ENCODE measurements at places on chromosomes 1 and 21. TPM values are rescaled to one million over a fixed set of nuclear protein-coding genes. Genes with fewer than 3 reads are reported as not detected.
A peak's percentile ranks its signal among the peaks of the same experiment; 100 is the strongest.

Gene LMX1A
- not detected for total RNA-seq

Gene DNALI1
- total RNA-seq: 5.0 TPM

Gene HCN3
- 0.72 TPM for total RNA-seq

Gene FCRL1
- not detected for total RNA-seq

Gene LRRC38
- total RNA-seq: 0.59 TPM

Gene ESPN
- total RNA-seq: not detected

Gene CYP4Z1
- 0.54 TPM for total RNA-seq

Gene MPL
- total RNA-seq: 0.47 TPM

Gene MINDY1
- 54.4 TPM for total RNA-seq

Gene RNU1-3
- total RNA-seq: 669 TPM

Gene AADACL3
- total RNA-seq: not detected

GRCh38 chr1:46362158-46362557 is 21.6 kb downstream of the NSUN4 start:
- no peak for DNase-seq

DNA sequence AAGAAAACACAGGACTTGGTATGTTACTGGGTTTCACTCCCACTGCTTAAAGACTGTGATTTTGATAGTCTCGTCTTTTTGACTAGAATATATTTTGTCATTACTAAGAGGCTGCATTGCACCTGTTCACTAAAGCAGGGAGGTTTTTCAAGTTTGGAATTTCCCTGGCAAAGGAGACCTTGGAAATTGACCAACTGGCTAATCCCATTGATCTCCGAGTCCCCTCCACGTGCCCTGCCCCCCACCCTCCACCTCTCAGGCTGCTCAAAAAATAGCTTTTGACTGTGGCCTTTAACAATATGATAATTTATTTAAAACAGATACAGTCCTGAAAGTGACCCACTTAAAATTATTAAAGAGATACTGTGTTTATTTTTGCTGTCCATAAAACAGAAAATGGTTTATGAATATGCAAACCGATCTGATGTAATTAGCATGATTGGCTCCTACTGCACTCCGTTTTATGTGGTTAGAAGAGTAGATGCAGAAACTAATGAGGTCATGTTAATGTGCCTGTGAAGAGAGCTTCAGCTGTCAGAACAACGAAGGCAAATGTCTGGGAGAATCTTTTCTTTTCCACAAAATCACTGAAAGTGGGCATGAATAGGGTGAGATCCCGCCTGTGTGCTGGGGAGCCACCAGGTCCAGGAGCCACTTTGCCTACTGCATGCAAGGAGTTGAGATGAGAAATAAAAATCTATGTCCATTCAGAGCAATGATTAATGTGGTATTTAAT is 361.5 kb downstream of the RRAGC start:
- no peak for DNase-seq

GRCh38 chr1:194042736-194043135 is 856.3 kb upstream of the B3GALT2 start:
- DNase-seq: no peak

GRCh38 chr1:19457607-19458006 is 27.7 kb downstream of the CAPZB start:
- DNase-seq: no peak

- no peak for DNase-seq
These were observed 10.9 kb downstream of the TCEANC2 start for GRCh38 chr1:54064299-54064698.

- peak; percentile 94 for DNase-seq
These were observed 8.7 kb upstream of the COL6A1 start for GRCh38 chr21:45972716-45973474.

DNA sequence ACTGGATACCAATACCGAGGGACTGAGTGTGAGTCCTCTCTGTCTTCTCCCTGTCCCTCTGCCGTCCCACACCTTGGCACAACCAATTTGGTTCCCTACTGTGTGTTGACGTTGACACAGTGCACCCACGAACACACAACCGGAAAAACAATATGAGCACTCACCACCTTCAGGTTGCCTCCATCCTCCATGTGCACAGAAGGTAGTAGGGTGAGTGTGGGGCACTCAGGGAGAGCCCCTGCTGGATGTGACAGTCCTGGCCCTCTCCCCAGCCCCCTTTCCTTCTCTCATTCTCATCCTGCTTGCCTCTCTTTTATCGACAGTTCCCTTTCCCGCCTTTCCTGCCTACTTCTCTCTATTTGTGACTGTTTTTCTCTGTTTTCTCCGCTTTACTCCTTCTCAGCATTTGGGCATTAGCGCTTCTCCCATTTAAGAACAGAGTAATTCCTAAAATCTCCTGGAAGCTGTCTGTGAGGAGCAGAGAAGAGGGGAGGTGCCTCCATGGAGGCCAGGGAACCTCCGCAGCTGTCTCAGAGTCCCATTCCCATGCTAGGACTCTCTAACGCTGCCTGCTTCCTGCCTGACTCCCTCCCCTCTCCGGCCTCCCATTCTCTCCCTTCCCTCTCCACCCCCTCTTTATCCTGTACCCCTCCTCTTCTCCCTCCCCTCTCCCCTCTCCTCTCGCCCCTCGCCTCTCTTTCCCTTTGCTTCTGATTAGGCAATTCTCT is 16.4 kb downstream of the CADM3 start:
- DNase-seq: no peak

- DNase-seq: no peak
These were observed 38.0 kb downstream of the ERG start for GRCh38 chr21:38460171-38460742.

DNA sequence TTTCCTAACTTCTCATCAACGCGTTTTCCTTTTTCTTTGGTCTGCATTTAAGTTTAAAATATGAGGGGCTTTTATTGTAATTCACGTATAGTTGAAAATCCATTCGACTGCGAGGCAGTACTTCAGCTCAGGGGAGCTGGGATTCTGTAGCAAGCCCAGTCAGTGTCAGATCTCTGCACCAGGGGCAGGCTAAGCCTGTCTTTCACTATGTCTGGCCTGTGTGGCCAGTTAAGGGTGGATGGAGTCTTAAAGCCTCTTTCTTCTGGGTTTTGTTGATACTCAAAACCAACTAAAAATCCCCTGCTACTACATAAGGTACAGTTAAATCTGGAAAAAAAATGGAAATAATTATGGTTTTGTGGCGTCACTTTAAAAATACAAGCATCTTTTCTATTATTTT is 124.7 kb downstream of the TYW3 start:
- no peak for DNase-seq

DNA sequence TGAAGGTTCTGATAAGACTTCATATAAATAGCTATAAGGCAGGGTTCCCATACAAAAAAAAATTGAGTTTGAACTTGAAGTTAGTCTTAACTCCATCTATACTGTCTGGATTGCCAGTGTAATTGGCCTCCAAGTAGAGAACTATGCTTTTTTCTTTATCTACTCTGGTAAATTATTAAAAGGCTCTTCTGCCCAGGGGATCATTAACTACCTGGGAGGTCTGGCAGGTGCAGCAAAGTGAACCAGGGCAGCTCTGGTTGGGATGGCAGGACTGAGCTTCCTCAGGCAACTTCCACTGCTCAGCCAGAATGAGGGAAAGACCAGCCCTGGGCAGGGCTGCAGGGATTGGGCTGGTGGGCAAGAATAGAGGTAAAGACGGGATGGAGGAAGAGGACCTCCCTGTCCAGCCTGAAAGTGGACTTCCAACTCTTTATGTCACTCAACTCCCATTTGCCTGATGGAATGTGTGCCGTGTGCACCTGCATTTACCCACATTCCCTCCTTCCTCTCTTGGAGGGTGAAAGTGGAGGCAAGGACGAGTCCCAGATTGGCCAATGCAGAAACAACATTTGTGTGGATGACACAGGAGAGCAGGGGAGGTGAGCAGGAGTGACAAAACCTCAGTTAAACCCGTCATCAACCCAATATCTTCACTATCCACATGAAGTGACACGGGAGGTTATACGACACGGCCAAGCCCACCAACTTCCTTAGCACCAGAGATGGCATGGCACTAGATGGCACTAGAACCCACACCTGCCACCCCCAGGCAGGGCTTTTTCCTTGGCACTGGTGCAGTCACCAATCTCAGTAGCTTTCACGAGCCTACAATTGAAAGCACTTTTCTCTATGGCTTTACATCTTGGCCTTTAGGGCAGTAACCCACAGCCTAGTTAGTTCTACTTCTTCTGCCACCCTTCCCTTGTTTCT is 25.2 kb downstream of the CCN1 start:
- no peak for DNase-seq

DNA sequence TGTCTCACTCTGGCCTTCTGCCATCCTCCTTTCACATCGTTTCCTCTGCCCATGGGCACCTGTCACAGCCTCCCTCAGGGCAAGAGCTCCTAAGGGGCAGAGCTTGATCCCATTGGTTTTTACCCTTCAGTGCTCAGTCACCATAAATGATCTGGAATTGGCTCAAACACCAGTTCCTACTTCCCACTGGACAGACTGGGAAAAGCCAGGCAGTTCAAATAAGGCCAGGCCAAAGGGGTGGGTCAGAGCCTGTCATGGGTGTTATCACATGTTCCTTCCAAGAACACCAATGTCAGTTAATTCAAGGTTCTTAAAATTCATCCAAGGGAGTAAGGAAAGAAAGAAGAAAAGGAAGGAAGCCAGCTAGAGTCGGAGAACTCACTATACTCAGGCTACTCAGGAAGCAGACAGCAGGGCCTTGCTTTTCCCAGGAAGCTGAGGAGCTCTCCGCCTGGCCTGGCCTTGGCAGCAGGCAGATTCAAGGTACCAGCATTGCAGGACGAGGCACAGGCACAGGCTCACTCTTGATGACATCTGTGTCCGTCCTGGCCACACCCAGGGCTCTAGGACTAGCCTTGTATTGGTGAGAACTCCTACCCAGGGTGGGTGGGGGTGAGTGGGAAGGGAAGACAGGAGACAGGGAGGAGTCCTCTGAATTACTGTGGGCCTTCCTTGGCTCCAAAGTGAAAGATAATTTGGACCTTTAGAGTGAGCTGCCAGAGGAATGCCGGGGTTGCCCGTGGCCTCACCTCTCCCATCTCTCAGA is 32.2 kb upstream of the ARTN start:
- no peak for DNase-seq

DNA sequence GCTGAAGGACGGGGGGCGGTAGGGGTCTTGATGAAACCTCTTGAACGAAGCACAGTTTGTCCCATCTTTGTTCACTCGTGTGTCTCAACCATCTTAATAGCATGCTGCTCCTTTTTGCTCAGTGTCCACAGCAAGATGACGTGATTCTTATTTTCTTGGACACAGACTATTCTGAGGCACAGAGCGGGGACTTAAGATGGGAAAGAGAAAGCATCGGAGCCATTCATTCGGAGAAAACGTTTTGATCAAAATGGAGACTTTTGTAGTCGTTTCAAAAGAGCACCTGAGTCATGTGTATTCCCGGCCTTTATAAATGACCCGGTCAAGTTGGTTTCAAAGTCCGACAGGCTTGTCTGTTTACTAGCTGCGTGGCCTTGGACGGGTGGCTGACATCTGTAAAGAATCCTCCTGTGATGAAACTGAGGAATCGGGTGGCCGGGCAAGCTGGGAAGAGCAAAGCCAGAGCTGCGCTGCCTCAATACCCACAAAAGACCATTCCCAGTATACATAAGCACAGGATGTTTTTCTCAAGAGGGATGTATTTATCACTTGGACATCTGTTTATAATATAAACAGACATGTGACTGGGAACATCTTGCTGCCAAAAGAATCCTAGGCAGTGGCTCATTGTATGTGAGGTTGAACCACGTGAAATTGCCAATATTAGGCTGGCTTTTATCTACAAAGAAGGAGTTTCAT is 18.5 kb downstream of the ETS2 start:
- no peak for DNase-seq

DNA sequence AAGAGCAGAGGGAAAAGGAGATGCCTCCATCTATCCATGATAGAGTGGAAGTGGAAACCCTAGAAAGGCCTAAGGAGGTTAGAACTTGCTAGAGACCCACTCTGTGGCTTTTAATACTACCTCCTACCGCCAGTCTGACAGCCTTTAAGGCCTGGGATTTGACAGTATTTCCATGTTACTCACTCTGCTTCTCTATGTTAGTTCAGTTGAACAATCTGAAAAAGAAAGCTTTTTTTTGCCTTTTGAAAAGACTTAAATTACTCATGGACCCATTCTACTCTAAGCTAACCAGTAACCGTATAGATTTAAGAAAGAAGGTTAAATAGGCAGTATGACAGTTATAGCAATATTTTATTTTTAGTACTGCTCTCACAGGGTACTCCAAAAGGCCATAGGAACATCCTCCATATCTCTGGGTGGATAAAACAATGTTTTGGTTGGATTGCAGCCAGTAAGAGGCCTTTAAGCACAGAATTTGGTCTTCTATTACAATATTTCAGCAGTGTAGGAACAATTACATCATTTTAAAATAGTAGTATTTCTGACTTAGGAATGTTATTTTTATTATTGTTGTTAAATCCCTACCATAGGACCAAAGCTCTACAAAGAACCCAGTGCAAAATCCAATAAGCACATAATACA is 15.9 kb upstream of the GPR25 start:
- DNase-seq: no peak

- DNase-seq: no peak
These were observed 369.1 kb upstream of the VAMP3 start for GRCh38 chr1:7401814-7402547.

DNA sequence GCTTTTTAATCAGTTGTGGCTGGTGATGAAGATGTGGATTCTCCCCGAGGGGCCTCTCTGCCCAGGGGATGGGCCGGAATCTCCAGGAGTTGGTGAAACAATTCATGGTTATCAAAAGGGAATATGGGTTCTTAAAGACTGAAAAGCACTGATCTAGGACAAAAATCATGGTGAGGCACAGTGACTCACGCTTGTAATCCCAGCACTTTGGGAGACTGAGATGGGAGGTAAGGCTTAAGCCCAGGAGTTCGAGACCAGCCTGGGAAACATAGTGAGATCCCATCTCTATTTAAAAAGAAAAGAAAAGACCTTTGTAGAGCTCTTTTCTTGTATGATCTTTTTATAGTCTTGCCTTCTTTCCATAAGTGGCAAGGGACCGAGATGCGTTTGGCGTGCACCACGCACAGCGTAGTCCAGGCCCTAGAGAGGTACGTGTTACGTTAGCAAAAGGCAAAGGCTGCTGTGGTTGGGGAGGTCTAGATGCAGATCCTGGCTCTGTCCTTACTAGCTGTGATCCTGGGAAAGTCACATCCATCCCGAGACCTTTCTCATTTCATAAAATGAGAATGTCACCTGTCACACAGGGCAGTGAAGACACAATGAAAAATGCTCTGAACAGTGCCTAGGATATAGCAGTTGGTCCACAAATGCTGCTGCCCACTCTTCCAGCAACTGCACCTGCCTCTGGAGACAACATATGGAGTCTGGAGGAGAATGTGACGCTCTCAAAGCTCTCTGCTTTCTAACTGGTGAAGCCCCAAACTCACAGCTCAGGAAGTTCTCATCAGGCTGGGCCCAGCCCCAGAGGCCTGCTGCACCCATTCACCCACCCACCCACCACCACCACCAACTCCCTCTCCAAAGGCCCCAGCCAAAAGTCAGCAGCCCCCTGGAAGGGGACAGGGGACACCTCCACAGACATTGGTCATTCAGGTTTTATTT is 54.8 kb downstream of the KIF21B start:
- no peak for DNase-seq
